ENCODE measurements at places on chromosomes 3 and 15. TPM values are rescaled to one million over a fixed set of nuclear protein-coding genes. Genes with fewer than 3 reads are reported as not detected.

DNA sequence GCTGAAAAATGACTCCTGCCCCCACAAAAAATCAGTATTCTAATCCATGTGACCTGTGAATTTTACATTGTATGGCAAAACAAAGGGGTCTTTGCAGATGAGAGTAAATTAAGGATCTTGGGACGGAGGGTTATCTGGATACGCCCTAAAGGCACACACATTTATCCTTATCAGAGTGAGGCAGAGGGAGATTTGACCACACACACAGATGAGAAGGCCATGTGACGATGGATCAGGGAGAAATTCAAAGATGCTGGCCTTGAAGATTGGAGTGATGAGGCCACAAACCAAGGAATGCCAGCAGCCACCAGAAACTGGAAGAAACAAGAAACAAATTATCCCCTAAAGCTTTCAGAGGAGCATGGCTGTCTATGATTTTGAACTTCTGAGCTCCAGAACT is 288.5 kb downstream of the XXYLT1 start:
- no peak overlapping the region for H3K4me3 ChIP-seq
- peaks cover 30% of the 10 kb centered on the region for H3K27me3 ChIP-seq
- H3K36me3 ChIP-seq, result no peaks in the 10 kb centered on the region

COL6A5 gene
- total RNA-seq, result not detected

DNA sequence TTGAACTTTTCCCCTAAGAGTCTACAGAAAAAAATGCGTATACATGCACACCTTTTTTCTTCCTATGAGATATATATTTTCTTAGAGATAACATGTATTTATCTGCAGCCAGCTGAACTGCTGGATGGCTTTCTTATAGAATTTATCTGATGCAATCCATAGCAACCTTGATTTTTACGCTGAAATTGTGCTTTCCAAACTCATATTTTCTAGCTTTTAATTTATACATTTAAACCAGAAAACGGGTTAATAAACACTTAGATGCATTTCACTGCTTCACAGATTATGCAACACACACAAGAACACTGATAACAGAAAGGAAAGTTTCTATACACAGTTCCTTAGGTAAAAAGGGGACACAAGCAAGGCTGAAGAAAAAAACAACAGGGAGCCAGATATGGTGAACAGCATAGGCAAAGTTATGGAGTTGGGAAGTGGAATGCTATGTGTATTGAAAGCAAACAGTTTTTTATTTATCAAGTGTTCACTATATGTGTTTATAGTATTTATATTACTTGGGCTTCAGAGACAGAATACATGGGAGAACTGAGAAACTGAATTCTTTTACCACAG is 149.5 kb downstream of the SPATA16 start:
- no peak for DNase-seq
- H3K4me1 ChIP-seq, result no peaks in the 10 kb centered on the region
- no peak overlapping the region for H3K4me3 ChIP-seq

ALPK3 gene
- total RNA-seq, result 0.67 TPM

- no peak overlapping the region for H3K4me3 ChIP-seq
- no peak overlapping the region for H3K27ac ChIP-seq
- peaks cover 6% of the 10 kb centered on the region for H3K4me1 ChIP-seq
Observed at GRCh38 chr3:143753006-143753405, 95.3 kb downstream of the SLC9A9 start.

- H3K4me3 ChIP-seq, result no peak overlapping the region
- no peak overlapping the region for H3K27ac ChIP-seq
- H3K4me1 ChIP-seq, result peaks cover 12% of the 10 kb centered on the region
- H3K27me3 ChIP-seq, result peaks cover 42% of the 10 kb centered on the region
- no peaks in the 10 kb centered on the region for H3K36me3 ChIP-seq
- DNase-seq, result no peak
Observed at GRCh38 chr3:37456270-37456708, 281.9 kb upstream of the LRRFIP2 start.

DNA sequence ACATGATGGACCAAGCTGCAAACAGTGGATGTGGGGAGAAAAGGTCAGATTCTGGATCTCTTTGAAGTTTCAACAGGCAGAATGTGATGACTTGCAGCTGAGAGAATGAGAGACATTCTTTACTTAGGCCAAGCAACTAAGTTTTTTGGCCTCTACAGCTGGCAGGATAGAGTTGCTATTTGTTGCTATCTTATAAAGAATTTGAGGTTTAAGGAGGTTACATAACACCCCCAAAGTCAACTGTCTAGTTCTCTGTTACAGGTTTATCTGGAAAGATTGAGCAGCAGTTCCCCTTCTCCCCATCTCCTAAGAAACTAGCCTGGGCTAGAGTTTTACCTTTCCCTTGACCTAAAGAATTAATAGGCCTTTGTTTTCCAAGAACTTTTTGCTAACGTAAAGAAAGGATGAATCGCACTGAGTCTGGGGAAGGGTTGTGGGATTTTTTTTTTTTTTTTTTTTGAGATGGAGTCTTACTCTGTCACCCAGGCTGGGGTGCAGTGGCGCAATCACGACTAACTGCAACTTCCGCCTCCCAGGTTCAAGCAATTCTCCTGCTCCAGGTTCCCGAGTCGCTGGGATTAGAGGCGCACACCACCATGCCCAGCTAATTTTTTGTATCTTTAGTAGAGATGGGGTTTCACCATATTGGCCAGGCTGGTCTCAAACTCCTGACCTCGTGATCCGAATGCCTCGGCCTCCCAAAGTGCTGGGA is 26.6 kb upstream of the SLMAP start:
- H3K27me3 ChIP-seq, result no peaks in the 10 kb centered on the region
- no peak overlapping the region for H3K4me3 ChIP-seq
- no peak for DNase-seq
- H3K36me3 ChIP-seq, result no peaks in the 10 kb centered on the region
- H3K4me1 ChIP-seq, result peaks cover 3% of the 10 kb centered on the region

DNA sequence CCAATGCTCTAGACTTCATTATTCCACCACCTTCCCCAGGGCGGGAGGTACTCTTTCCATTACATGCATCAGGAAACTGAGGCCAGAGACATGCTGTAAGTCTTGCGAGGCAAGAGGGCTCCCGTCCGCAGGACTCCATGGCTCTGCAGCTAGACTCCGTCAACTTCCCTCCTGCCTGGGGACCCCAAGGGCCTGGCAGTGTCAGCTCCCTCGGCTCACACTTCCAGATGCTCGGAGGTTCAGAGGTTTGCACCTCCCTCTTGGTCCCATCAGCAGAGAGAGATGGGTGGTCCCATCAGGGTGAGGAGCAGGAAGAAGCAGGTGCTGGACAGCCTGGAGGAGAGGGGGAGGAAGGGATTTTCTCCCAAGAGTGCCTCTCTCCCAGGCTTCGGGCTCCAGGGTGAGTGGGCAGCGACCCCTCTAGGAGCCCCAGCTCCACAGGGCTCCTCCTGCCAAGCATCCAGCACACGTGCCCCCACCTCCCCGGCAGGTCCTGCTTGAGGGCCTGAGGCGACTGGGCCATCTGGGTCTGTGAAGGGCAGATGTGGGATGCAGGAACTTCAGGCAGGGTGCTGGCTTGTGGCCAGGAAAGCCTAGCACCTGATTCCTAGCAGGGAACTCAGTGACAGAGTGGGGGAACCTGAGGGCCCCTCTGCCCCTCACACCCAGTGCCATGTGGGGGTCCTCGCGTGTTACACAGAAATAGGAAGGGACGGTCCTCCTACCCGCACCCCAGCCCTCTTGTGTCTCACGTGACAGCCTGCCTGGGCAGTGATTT is 9.3 kb downstream of the PAK6 start:
- no peak overlapping the region for H3K4me3 ChIP-seq
- no peak overlapping the region for H3K27ac ChIP-seq
- H3K36me3 ChIP-seq, result no peaks in the 10 kb centered on the region
- H3K27me3 ChIP-seq, result no peaks in the 10 kb centered on the region

- DNase-seq, result no peak
- no peaks in the 10 kb centered on the region for H3K27me3 ChIP-seq
- H3K4me1 ChIP-seq, result no peaks in the 10 kb centered on the region
- no peak overlapping the region for H3K4me3 ChIP-seq
- no peak overlapping the region for H3K27ac ChIP-seq
Observed at GRCh38 chr3:65170390-65171042, 482.7 kb upstream of the ADAMTS9 start.

DNA sequence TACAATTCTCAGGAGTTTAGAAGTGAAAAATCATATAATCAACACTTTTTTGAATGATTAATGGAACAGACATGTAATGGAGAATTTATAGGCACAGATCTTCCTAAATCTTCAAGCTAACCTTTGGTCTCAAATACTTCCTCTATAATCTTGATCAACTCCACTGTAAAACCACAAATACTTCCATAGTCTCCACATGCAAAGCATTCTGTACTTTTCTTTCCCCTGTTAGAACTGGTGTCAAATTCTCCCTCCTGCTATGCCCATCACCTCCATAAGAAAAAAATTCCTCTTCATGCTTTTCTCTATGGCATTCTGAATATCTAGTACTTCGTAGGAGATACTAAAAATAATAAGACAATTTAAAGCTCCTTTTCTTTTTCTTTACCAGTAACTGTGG is 214.3 kb downstream of the ADAMTS9 start:
- no peak for DNase-seq
- no peaks in the 10 kb centered on the region for H3K4me1 ChIP-seq
- H3K4me3 ChIP-seq, result no peak overlapping the region
- no peaks in the 10 kb centered on the region for H3K36me3 ChIP-seq

- H3K4me3 ChIP-seq, result no peak overlapping the region
- no peak for DNase-seq
- no peaks in the 10 kb centered on the region for H3K4me1 ChIP-seq
- no peak overlapping the region for H3K27ac ChIP-seq
Observed at GRCh38 chr15:24877174-24877573, 77.6 kb upstream of the SNRPN start.

- no peak overlapping the region for H3K27ac ChIP-seq
- H3K36me3 ChIP-seq, result no peaks in the 10 kb centered on the region
- H3K27me3 ChIP-seq, result no peaks in the 10 kb centered on the region
Observed at GRCh38 chr3:188854772-188855149, 317.0 kb upstream of the TPRG1 start.

GRCh38 chr15:37135225-37135624 is 34.9 kb upstream of the MEIS2 start:
- H3K27ac ChIP-seq, result no peak overlapping the region
- no peaks in the 10 kb centered on the region for H3K4me1 ChIP-seq
- DNase-seq, result no peak
- H3K27me3 ChIP-seq, result peaks cover 7% of the 10 kb centered on the region
- no peak overlapping the region for H3K4me3 ChIP-seq
- no peaks in the 10 kb centered on the region for H3K36me3 ChIP-seq

GRCh38 chr3:187945374-187945773 is 200.1 kb upstream of the BCL6 start:
- no peak overlapping the region for H3K4me3 ChIP-seq
- H3K27me3 ChIP-seq, result no peaks in the 10 kb centered on the region
- no peaks in the 10 kb centered on the region for H3K36me3 ChIP-seq
- DNase-seq, result no peak
- peaks cover 27% of the 10 kb centered on the region for H3K4me1 ChIP-seq

GRCh38 chr15:65214010-65214409 is 2.7 kb upstream of the CILP start:
- H3K27ac ChIP-seq, result no peak overlapping the region
- no peaks in the 10 kb centered on the region for H3K36me3 ChIP-seq
- peaks cover 3% of the 10 kb centered on the region for H3K4me1 ChIP-seq
- no peak overlapping the region for H3K4me3 ChIP-seq

- no peaks in the 10 kb centered on the region for H3K36me3 ChIP-seq
- no peaks in the 10 kb centered on the region for H3K4me1 ChIP-seq
- H3K4me3 ChIP-seq, result no peak overlapping the region
- DNase-seq, result no peak
- H3K27me3 ChIP-seq, result no peaks in the 10 kb centered on the region
Observed at GRCh38 chr3:178567611-178568010, 31.4 kb downstream of the KCNMB2 start.

APOD gene
- not detected for total RNA-seq

- H3K4me3 ChIP-seq, result no peak overlapping the region
- H3K27ac ChIP-seq, result no peak overlapping the region
- peaks cover 10% of the 10 kb centered on the region for H3K4me1 ChIP-seq
- no peak for DNase-seq
Observed at GRCh38 chr3:58487140-58487886, 4.6 kb upstream of the KCTD6 start.
